ENCODE measurements at places on chromosomes 1 and 21. TPM values are rescaled to one million over a fixed set of nuclear protein-coding genes. Genes with fewer than 3 reads are reported as not detected.

The MPL gene
- not detected for total RNA-seq

The CYP4Z1 gene
- not detected for total RNA-seq

The DNASE2B gene
- total RNA-seq, result not detected

The SPRR1B gene
- not detected for total RNA-seq

The UTS2 gene
- total RNA-seq, result not detected

DNA sequence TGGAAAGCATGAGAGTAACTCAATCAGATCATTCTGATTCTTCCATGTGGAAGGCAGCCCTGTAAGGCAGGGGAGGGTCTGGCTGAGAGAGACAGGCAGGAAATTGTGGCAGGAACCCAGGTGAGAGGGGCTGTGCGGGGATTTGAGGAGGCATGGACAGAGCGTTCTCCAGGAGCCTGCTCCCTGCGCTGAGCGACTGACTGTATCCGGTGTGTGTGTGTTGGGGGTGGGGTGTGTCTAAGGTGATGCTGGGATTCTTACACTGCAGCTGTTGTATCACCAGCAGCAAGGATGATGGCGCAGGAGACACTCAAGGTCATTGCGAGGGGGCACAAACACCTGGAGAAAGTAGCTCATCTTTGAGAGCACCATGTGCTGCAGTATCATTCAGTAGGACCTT is 128.5 kb downstream of the RHOU start:
- no peak for DNase-seq

DNA sequence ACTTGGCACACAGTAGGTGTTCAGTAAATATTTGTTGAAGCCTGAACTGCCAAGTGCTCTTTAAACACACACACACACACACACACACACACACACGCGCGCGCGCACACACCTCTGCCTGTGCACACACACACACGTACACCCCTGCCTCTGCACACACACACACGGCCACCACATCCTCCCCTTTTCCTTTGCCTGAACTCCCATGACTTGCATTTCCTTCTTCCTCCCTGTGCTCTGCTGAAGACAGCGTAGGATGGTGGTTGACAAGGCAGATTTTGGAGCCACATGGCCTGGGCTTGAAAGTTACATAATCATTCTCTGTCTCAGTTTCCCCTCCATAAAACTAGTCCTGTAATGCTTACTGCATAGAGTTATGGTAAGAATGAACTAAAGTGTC is 712.3 kb downstream of the PTPRU start:
- no peak for DNase-seq

DNA sequence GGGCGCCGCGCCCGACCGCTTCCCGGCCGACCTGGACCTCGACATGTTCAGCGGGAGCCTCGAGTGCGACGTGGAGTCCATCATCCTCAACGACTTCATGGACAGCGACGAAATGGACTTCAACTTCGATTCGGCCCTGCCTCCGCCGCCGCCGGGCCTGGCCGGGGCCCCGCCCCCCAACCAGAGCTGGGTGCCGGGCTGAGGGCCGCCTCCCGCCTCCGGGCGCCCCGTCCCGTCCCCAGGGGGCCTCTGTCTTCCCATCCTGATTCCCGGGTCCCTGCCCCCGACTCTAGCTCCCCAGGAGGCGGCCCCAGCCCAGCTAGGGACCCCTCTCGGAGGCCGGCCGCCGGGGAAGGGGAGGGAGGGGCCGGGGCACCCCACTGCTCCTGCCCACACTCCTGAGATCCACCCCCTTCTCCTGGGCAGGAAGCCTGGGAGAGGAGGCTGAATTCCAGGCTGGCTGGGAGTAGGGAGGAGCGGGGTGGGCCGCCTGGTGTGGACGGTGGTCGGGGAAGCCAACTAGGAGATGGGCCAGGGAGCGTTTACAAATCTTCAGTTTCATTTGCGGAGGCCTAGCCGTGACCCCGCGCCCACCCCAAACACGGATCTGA is 21.4 kb downstream of the FOXO6 start:
- DNase-seq, result no peak

- no peak for DNase-seq
Measured at GRCh38 chr1:11447903-11448302, 31.1 kb upstream of the DISP3 start.

DNA sequence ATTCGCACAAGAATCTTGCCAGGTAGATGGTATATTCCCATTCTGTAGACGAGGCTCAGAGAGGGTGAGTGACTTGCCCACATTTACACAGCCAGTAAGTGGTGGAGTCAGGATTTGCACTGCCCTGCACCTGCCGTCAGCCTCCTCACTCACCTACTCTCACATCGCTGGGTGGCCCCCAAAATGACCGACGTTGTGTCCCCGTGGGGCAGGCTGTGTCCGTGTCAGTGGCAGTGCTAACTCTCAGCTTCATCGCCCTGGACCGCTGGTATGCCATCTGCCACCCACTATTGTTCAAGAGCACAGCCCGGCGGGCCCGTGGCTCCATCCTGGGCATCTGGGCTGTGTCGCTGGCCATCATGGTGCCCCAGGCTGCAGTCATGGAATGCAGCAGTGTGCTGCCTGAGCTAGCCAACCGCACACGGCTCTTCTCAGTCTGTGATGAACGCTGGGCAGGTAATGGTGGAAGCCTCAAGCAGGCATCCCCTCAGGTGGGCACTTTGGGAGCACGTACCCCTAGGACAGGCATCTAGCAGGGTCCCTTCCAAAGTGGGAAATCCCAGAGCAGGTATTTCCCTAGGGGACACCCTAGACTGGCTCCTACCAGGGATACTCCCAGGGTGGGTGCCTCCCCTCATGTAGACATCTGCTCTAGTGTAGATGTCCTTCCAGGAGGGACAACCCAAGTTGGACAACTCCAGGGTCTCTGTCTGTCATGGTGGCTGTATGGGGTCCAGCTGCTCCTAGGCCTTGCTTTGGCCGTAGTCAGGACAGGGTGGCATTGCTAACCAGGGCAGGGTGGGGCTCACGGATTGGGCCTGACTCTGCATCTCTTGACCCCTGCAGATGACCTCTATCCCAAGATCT is 3.4 kb downstream of the HCRTR1 start:
- DNase-seq, result no peak

- DNase-seq, result peak; percentile 2
Measured at GRCh38 chr1:203229471-203230135, at the start of gene CHIT1. Gene CHIT1 (minus strand): TSS chr1:203229673. CDS start chr1:203229636, 37 bp downstream.

- DNase-seq, result no peak
Measured at GRCh38 chr1:166675213-166675612, 164.1 kb upstream of the POGK start.

DNA sequence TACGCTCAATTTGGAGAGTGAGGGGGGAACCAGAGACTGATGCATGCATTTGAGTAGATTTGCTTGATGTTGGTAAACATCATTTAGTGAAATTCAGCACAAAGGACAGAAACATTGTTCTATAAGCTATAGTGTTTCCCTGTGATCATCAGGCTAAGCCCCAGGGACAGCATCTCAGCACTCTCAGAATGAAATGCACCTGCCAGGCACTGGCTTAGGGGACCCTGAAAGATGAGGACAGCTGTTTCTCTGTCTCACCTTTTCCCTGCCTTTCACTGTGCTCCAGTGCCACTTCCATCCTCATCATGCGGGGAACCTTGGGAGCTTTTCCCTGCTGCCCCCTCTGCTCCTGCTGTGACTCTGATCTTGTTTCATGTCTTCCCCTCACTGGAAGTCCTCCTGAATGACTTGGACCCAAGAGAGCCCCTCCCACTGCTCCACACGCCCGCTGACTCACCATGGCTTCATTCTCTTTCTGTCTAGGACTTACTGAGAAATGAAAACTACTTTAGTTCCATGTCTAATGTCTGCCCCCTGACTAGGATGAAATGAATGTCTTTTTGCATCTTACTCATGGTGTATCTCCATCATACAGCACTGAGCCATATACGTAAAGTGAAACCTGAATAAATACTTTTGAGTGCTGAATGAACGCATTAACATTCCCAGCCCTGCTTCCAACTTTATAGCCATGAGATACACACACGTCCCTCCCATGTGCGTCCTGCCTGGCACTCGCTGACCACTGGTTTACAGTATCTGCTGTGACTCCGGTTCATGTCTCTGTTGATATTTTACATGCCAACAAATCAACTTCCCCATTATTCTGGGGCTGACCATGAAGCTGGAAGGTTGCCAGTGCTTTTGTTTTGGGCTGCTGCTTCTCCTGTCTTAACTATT is 182.0 kb downstream of the PCP4 start:
- peak; percentile 11 for DNase-seq

DNA sequence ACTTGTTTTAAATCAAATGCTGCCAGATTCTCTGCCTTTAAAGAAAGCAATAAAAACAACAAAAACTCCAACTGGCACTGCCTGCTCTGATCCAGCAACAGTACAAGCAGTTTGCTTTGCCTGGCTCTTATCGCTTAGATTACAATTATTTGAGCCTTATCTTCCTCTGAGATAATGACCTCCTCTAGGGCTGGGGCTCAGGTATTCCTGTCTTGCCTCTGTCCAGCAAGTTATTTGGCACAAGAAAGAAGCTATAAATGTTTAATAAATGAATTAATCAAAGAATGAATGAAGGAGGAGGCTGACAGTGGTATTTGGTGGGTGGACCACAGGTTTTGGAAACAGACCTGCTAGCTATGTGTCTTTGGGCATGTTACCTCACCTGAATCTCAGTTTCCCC is 6.7 kb upstream of the SLC2A1 start:
- no peak for DNase-seq

DNA sequence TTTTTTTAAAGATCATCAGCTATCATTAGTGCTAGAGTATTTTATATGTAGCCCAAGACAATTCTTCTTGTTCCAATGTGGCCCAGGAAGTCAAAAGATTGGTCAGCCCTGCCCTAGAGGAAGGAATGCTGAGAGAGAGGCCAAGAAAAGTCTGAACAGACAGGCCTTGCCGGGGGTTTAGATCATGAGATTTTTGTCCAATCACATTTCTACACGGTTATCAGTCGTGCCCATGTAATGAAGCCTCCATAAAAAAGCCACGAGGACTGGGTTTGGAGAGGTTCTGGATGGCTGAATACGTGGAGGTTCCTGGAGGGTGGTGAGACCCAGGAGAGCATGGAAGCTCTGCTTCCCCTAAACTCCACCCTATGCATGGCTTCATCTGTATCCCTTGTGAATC is 24.3 kb upstream of the ENO1 start:
- peak; percentile 34 for DNase-seq

GRCh38 chr1:225544924-225545323 is 108.0 kb downstream of the ENAH start:
- DNase-seq, result no peak

GRCh38 chr1:60857851-60858250 is 224.5 kb upstream of the NFIA start:
- DNase-seq, result no peak

DNA sequence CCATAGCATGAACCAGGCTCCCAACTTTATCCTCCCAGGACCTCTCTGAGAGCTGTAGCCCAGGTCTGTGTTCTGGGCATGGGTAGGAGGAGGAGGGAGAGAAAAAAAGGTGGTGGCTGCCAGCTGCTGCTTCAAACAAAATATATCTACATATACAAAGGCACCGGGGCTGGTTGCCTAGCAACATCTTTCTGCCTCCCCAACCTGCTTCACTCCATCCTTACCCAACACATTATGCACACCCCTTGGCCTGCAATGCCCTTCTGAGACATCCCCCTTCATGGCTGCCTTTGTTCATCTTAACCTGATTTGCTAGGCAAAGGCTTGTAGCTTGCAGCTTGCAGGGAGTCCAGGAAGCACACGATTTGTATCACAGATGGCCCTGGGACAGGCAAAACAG is 27.2 kb upstream of the ATP1A1 start:
- no peak for DNase-seq

DNA sequence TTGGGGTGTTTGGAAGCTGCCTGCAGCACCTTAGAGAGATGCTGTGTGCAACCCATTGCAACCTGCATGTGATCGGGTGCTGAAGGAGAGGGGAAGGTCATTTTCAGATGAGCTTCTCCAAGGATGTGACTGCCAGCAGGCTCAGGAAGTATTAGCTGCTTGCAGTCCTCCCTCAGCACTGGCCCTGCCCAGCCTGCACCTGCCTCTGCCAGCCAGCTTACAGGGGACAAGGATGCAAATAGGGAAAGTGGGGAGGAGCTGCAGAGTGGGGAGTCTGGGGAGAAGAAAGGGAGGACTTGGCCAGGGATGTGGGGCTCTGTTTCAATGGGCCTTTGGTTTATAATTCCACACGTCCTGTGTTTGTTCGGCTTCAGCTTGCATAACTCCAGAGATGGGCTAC is 254.5 kb downstream of the RRAGC start:
- DNase-seq, result no peak
